Esophagus muscularis mucosa (tissue), 4 donors: ENCODE measurements at places on chromosomes 6 and 20. TPM values are rescaled to one million over a fixed set of nuclear protein-coding genes. Genes with fewer than 3 reads are reported as not detected.

Gene SRSF12
- total RNA-seq = 1.2 TPM

Gene SLC17A3
- total RNA-seq = not detected

Gene SOD2
- total RNA-seq = 147 TPM

Gene SLC17A9
- total RNA-seq = 2.2 TPM

Gene ZC2HC1B
- not detected for total RNA-seq

Gene EYA4
- 1.5 TPM for total RNA-seq

- DNase-seq = no peak
Measured at GRCh38 chr6:51844336-51844735, 243.1 kb downstream of the PKHD1 start.

GRCh38 chr6:52503851-52504781, 72.7 kb downstream of the TRAM2 start:
- DNase-seq = no peak

- no peak for DNase-seq
Measured at GRCh38 chr20:14284443-14284842, 53.0 kb downstream of the FLRT3 start.

- DNase-seq = no peak
Measured at GRCh38 chr6:70889270-70889669, 67.6 kb downstream of the B3GAT2 start.

DNA sequence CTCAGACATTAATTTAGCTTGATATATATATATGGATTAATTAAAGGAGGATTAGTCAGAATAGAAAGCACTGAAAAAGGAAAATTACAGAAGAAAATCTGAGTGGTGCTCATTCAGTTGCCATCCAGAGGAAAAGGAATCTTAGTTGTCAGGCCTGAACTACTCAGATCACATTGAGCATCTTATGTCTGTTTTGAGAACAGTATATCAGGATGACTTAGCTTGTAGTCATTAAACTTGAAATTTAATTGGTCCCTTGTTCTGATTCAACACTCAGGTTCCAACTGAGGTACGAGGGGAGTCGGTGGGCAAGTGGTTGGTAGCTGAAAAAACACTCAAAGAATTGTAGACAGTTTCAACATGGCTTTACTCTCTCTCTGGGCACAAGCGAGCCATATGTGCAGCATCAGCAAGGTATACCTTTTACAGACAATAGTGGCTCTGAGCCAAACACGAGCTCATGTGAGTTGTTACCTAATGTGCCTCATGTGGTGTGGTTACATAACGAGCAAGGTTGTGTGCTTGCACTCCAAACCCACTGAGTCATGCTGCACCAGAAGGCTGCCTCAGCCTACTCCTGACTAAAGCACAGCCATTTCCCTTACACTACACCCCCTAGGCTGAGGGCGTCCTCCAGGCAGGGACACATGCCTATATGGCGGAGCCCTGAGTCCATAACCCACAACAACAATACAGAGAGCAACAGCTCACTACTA, 73.0 kb upstream of the HMGN3 start:
- DNase-seq = no peak

DNA sequence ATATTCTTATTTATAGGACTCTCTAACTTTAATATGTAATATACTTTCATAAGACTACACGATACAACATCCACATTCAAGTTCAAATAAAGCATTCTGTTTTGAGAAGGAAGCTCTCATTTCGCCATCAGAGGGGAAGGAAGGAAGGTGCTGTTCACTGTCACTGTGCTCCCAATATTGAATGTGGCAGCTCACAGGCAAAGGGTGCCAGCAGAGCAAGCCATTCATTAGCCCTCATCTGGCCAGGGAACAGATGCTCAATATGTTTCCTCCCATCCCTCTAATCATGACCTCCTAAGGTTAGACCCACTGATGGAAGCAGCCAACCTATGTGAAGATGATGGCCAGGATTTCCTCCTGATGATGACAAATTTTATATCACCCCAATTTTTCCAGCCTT, 154.4 kb downstream of the DST start:
- DNase-seq = no peak

DNA sequence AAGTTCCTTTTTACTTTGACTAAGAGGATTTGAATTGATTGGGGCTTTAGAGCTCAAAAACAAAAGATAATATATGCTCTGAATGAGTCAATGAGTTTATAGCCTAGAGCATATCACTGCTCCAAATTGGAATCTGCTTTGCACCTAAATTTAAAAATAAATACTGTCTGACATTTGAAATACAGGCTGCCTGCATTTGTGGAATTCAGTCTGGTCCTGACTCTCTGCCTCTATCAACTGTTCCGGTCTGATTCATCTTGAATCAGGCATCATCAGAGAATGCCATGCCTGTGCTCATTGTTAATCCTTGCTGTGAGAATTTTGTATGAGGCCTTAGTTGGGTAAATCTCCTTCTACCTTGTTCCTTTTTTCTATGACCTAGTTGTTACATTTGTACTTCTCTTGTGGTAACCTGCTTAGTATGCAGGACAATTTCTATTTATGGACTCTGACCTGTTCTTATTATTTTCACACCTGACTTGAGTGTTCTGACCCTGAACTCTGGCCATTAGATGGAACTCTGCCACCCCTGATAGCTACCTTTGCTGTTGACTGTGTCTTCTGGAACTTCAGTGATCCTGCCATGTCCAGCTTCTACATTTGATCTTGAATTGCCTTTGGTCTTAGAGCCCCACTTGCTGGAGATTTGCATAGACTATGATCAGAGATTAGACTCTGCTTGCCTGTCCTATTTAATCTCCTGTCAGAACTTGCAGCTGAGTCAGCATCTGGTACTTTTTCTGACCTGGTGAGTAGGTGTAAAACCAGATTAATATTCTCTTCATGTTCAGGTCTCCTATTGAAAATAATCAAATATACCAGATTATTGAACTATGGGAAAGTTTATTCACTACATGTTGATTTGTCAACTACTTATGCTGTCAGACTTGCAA, 442.7 kb upstream of the HS3ST5 start:
- DNase-seq = no peak

DNA sequence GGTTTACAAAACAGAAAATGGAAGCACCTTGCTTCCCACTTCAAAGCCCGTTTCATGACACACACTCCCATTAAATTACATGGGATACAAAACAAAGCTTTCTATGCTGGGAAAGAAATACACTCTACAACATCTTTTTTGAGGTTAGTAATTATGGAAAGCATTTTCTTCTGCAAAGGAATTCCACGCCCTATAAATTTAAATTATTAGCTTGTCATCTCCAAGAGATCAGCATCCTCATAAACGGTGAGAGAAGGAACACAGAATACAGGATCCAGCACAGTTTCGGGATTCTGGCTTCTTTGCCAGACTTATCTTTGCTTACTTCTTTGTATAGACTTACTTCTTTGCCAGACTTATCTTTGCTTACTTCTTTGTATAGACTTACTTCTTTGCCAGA, 1.3 kb upstream of the SMPDL3A start:
- DNase-seq = no peak

- no peak for DNase-seq
Measured at GRCh38 chr6:11538052-11538818, 686 bp downstream of the TMEM170B start.
